Amniotic stem cell (primary cell): ENCODE measurements at places on chromosomes 3 and 15.

DNA sequence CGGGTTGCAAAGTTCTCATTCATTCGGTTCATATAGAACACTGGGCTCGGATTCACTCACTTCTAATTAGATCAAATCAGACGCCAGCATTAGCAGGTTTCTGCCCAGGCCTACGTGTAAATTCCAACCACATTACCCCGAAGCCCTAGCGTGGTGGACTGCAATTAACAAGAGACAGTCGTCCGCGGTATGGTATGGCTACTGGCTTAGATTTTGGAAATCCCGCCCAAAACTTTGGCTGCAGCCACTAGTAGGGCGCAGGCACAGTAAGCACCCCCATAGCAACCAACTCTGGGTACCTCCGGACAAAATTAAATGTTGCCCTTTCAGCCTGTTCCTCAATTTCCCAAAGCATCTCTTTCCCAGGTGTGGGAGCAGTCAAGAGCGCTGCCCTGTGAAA, 771 bp downstream of the RARRES1 start:
- DNase-seq: no peak

GRCh38 chr3:58012302-58012701, 4.1 kb downstream of the FLNB start:
- DNase-seq: no peak

- no peak for DNase-seq
These were observed 200.6 kb downstream of the GHSR start for GRCh38 chr3:172247525-172248274.

DNA sequence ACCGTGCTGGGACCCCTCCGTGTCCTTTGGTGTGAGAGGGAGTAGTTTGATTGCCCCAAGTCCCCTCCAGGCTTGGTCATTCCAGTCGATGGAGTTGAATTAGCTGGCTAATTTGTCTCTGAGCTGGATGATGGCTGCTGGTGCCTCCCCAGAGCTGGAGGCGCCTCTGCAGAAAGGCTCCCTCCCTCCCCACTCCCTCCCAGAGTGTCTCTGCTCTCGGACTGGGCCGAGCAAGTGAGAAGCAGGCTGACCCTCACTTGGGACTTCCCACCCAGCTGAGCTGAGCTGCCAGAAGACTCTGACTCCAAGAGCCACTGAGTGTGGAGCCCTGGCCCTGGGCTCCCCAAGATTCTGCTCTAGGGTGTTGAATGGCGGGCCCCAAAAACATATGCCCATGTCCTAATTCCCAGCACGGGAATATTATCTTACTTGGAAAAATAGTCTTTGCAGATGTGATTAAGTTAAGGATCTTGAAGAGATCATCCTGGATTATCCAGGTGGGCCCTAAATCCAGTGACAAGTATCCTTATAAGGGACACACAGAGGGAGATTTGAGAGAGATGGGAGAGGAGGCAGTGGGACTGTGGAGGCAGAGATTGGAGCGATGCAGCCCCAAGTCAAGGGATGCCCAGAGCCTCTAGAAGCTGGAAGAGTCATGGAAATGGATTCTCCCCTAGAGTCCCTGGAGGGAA, 60.7 kb upstream of the TLE3 start:
- no peak for DNase-seq

GRCh38 chr3:129694228-129694627, 87.8 kb upstream of the PLXND1 start:
- no peak for DNase-seq

DNA sequence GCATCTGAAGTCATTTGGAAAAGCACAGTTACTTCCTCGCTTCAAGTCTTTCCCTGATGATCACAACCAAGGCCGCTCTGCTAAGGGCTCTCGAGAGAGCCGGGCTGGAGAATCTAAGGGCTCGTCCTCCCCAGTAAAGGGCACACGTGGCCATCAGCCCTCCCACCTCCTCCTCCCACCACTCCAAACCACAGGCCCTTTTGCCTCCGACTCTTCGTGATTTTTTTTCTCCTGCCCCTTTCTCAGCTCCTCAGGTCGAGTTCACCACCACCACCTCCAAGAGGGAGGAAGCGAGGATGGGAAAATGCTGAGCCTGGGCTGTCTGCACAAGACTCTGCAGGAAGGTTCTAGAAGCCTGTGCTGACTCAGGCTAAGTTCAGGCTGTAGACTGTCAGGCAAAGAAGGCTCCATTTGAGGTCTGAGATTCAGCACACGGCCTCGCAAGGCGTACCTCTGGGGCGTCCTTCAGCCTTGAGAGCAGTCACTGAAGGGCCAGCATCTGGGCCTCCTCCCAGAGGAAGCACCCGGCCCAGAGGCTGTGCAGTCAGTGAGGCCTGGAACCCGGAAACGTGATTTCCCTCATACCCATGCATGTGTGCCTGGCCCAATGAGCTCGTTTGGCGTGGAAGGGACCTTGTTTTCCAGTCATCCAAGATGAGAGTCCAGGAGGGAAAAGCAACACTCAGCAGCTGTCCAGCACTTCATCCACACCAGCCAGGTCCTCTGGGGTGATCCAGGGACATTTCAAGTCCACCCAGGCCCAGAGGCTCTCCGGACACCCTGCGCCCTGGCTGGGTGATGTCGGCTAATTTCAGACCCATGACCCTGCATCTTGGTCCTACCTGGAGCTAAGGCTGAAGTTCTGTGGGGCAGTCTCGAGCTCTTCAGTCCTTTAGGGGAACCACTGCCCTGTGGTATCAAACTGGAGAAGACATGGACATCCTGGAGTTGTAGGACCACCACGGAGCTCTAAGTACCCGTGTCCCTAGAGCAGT, 196.8 kb downstream of the XXYLT1 start:
- no peak for DNase-seq

GRCh38 chr3:13137941-13138832, 65.0 kb upstream of the IQSEC1 start:
- no peak for DNase-seq

DNA sequence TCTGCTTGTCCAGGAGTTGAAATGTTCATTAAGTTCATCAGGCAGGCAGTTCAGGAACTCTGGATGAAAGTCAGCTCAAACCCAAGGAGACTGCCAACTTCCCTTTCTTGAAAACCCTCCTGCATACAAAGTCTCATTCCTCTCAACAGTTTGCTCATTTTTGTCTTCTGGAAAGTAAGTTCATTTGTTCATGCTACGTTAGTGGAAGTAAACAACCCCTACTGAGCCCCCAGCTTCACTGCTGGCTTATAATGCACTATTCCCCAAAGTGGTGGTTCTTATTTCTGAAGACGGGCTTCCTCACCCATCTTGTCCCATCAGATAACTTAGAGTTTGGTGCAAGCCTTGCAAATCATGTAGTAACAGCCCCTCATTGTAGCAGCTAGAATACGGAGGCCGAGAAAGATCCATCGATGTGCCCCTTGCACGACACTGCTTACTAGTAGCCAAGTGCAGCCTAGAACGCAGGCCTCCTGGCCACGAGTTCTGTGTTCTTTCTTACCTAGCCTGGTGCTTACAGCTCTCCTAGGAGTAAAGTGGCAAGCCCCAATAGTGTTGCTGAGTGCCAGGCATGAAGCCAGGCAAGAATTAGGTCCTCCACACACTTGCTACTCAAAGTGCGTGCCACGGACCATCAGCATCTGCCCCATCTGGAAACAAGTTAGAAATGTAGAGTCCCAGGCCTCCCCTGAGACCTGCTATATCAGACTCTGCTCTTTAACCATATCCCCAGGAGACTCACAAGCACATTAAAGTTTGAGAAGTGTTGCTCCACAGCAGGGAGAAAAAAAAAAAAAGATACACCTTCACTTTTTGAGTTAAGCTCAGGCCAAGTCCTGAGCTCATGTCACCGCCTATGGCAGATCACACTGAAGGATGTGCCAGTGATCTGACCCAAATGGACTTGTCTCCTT, 82.5 kb downstream of the RFTN1 start:
- DNase-seq: no peak

- no peak for DNase-seq
These were observed 2.6 kb downstream of the DUOXA2 start for GRCh38 chr15:45116482-45117307.

DNA sequence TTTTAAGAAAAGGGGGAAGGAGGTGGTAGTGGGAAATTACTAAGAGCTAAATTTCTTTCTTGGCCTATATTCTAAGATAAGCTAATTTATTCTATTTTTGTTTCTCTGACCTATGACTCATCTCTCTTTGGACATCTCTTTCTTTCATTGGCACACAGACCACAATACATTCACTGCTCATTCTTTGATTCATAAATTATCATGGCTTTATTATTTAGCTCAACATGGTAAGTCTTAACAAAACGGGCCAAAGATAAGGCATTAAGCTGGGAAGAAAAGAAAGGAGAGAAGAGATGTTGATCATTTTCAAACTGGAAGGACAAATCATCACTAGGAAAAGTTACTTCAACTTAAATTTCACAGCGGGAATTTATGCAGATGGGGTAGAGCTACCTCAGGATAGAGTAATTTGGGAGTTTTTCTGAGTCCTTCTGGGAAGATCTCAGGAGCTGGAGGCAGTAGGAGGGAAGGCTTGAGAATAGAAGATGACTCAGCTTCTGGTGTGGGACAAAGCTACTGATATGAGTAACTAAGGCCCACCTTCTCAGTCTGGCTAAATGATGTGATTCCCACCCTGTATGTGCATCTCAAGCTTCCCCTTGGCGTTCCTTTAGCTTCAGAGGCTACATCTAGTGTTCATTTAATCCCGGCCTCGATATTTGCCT, 7.5 kb upstream of the ALCAM start:
- DNase-seq: no peak

DNA sequence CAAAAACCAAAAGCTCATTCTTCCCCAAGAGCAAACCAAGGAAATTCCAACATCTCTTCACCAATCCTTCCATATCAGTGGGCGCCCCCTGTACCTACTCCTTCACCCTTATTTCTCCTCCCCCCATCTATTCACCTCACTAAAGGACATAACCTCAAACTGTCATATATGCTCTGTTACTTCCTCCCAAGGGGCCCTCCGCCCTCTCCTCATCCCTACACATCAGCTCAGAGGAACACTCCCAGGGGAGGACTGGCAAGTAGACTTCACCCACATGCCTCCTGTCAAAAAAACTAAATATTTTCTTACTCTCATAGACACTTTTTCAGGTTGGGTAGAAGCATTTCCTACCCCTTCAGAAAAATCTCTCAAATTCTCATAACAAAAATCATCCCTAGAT, 2.4 kb upstream of the AADAC start:
- DNase-seq: no peak

GRCh38 chr15:36432161-36432560, 147.3 kb upstream of the CDIN1 start:
- no peak for DNase-seq

DNA sequence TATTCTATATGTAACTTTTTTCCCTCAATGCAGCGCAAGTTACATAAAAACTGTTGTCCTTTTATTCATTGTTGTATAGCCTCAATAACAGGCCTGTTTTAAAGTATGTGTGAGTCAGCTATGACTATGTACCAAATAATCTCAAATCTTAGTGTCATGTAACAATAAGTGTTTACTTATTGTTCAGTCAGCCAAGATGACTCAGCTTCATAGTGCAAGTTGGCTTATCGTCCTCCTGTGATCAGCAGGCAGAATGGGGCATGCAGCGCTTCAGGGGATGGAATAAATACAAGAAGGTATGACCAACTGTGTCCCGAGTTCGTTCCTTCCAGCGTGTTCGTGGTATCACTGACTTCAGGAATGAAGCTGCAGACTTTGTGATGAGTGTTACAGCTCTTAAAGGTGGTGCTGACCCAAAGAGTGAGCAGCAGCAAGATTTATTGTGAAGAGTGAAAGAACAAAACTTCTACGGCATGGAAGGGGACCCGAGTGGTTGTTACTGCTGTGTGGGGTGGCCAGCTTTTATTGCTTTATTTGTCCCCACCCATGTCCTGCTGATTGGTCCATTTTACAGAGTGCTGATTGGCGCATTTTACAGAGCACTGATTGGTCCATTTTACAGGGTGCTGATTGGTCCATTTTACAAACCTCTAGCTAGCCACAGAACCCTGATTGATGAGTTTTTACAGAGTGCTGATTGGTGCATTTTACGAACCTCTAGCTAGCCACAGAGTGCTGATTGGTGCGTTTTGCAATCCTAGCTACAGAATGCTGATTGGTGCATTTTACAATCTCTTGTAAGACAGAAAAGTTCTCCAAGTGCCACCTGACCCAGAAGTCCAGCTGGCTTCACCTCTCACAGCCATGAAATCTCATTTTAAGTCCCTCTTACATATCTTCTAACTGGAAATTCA, 1016.0 kb downstream of the MCTP2 start:
- peak; percentile 97 for DNase-seq

- DNase-seq: no peak
These were observed 1038.8 kb downstream of the AGBL1 start for GRCh38 chr15:87118435-87118834.

DNA sequence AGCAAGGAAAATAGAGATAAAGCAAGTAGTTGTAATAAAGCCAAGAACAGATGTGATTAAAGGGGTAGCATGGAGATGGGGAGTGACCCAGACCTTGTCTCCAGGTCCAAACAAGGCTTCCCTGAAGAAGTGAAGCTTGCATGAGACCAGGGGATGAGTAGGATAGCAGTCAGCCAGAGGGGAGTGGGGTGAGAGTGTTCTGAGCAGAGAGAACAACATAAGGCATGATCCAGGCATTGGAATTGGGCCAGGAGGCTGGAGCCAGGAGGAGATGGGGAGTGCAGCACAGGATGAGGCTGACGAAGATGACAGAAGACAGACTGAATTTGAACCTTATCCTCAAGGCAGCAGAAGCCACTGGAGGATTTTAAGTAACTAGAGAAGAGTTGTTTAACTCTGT, 7.2 kb downstream of the TMOD2 start:
- DNase-seq: no peak

- no peak for DNase-seq
These were observed 7.9 kb upstream of the GP9 start for GRCh38 chr3:129052675-129053074.

DNA sequence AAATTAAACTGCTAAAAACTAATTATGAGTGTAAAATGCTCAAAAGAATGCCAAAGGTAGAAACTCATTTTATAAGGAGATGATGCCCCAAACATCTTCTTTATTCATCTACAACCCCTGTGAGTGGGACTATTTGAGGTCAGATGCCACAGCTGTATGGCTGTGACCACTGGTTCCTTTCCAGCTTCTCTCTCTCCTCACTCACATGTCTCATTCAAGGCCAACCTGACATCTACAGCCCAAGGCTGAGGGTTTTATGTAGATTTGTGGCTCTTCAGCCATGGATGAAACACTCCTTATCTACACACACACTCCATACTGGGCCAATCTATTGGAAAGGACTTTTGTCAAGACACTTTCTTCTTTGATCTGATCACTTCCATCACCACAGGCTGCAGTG, 231.3 kb downstream of the KCNMB2 start:
- no peak for DNase-seq

DNA sequence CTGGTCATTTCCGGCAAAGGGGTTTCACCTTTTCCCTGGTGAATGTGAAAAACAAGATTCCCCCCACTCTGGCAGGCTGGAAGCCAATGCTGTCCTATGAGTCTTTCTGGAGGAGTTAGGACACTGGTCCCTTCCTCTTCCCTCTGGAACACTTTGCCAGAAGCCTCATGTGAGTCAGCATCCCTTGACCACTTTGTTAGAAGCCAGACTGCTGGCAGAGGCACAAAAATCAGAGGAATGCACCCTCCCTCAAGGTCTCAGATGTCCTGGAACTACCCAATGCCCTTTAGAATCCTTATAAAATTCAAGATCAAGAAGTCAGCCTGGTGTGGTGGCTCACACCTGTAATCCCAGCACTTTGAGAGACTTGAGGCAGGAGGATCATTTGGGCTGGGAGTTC, 26.6 kb downstream of the ITGB5 start:
- peak; percentile 71 for DNase-seq
